ENCODE measurements at places on chromosomes 2 and 18.

- DNase-seq = no peak
These were observed 206.0 kb downstream of the NCK2 start for GRCh38 chr2:105950521-105951383.

DNA sequence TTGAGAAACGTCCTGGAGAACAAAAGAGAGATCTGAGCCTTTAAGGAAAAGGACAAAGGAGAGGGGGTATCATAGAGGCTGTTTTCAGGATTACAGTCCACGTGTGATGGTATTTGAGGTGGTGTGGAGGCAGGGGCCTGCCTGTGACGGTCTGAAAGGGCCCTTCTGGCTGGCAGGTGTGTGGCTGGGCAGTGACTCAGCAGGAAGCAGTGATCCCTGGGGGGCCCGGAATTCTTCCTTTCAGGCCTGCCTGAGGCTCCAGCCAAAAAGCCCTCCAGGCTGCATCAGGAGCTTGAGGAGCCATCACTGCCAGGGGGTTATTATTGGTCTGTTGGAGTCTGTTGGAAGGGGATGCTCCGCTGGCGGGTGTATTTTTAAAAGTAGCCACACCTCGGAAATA lies 97.2 kb upstream of the TMEM18 start:
- no peak for DNase-seq

DNA sequence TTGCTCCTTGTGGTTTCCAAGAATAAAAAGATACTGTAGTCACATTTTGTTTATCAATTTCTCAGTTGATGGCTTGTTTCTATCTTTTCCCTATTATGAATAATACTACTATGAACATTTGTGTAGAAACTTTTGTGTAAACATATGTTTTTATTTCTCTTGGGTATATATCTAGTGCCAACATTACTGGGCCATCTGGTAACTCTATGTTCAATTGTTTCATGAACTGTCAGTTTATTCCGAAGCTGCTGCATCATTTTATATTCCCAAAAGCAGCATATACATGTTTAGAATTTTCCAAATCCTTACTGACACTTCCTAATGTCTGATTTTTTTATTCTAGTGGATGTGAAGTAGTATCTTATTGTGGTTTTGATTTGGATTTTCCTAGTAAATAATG lies 737.6 kb upstream of the TMEFF2 start:
- DNase-seq = no peak

- no peak for DNase-seq
These were observed 22.5 kb upstream of the POLE4 start for GRCh38 chr2:74935975-74936391.

DNA sequence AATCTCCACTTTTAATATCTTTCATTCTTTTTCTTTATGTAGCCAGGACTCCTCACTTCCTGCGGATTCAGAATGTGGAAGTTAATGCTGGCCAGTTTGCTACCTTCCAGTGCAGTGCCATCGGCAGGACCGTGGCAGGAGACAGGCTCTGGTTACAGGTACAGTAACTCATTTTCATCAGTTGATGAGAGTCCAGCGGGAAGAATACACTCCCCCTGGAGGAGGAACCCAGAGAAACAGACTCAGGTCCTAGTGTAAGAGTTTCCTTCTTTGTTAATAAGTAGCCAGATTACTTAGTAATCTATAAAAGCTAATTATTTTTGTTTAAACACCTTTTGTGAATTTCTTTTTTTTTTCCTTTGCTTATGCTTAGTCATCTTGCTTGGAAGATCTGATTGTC lies 359.4 kb downstream of the PTPRM start:
- DNase-seq = peak; percentile 44

DNA sequence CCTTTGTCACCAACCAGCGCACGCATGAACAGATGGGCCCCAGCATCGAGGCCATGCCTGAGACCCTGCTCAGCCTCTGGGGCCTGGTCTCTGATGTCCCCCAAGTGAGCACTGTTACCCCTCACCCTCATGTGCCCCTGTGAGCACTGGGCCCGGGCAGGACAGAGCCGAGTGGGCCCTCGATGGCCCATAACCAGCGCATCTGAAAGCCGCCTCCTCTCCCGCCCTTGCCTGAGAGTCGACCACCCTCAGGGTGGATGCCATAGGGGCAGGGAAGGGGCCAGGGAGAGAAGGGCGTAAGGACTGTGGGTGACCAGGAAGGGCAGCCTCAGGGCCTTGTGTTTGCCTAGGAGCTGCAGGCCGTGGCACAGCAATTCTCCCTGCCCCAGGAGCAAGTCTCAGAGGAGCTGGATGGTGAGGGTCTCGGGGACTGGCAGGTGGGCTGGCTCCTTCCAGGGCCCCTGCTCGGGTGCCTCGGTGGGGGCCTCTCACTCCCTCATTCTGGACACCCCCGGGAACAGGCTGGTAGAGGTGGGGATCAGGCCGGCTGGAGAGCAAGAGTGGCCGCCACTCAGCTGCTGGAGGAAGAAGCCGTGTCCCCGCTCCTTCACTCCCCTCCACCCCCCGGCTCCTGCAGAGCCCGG lies 2.1 kb downstream of the PROM2 start:
- DNase-seq = no peak

DNA sequence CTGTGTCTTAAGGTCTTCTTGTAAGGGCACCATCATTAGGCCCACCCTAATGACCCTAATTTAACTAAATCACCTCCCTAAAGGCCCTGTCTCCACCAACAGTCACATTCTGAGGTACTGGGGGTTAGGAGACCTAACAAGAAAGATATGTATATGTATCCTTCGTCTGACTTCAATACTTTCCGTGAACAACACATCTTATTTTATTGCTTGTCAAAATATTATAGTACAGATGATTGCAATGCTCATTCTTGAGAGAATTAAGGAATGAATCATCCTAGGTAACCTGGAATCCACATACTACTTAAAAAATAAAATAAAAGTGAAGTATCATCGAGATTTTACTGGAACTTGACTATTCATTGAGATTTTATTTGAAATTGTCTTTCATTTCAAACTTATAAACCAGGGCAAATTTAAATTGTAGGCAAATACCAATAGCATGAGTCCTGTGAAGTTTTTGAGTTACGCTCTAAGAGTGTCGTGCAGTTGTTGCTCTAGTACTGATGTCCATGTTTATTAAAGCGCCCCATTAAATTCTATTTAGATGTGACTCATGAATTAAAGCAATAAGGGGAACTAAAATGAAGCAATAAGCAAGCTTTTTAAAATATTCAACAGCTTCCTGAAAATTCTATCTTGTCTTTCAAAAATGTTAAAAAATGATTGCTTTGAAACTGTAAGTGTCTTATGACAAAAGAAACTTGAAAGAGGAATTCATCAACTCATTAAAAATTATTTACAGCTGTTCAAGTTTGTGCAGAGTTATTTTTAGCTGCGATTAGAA lies 40.0 kb downstream of the CCDC102B start:
- no peak for DNase-seq

- no peak for DNase-seq
These were observed 84.9 kb downstream of the DGKD start for GRCh38 chr2:233439191-233439590.

GRCh38 chr2:165573534-165574461 lies 104.3 kb downstream of the CSRNP3 start:
- peak; percentile 29 for DNase-seq

DNA sequence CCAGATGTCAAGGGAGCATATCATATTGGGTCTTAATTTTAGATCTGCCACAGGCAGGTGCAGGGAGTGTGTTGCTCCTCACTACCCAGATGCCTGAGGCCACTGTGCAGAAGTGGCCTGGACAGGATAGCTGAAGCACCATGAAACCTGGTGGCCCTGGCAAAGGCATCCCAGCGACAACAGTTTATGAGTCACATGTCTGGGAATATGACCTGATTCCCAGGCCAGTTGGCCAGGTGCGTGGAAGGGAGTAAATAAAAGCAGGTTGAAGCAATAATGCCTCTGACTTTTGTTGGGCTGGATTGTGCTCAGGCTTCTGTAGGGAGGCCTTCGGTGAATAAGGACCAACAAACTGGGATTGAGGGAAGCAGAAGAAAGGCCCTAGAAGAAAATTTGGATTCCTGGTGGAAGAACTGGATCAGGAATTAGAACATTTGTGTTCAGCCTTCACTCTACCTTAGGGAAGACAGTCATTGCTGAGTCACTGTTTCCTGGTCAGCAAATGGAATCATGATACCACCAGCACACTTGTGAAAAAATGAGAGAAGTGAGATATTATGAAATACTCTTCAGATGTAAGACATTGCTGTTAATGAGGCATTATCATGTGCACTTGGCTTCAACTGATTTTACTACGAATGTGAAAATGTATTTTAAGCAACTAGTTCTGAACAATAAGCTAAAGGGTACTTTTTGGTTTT lies 78.4 kb upstream of the ZNF516 start:
- peak; percentile 15 for DNase-seq

- DNase-seq = no peak
These were observed 6.9 kb downstream of the ZNF24 start for GRCh38 chr18:35337286-35337685.

- DNase-seq = no peak
These were observed 562.4 kb downstream of the RNF144A start for GRCh38 chr2:7479603-7480002.

DNA sequence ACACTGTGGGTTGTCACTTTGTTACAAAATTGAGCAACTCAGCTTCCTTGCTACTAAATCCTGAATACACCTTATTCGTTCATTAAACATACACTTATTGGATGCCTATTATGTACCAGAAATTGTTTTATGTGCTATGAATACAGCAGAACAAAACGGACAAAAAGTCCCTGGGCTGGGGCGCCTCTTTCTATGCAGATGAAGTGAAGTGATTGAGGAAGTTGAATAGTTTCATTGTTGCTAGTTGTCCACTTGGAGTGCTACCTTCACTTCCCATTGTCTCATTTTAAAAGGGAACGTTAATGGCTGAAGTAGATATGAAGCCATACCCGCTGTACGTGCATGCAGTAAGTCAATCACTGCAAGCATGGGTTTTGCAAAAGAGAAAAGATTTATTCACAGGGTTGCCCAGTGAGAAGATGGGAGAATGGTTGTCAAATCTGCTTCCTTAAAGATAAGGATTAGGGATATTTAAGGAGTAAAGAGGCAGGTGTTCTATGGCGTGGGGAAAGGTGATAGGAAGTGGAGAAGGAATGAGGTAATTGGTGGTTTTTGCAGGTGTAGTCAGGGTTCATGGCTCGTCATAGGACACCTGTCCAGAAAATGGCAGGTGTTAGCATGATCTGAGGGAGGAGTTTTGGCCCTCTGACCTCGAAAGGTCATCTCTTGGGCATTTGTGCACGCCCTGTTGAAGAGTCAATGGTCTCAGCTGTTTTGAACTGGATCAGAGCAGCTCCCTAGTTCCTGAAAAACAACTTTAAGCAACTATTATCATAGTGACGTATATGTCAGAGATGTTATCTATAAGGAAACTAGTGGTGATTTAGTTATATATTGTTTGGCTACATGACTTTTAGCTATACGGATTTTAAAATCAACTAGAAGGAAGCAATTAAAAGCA lies 23.5 kb downstream of the TRPM8 start:
- no peak for DNase-seq

DNA sequence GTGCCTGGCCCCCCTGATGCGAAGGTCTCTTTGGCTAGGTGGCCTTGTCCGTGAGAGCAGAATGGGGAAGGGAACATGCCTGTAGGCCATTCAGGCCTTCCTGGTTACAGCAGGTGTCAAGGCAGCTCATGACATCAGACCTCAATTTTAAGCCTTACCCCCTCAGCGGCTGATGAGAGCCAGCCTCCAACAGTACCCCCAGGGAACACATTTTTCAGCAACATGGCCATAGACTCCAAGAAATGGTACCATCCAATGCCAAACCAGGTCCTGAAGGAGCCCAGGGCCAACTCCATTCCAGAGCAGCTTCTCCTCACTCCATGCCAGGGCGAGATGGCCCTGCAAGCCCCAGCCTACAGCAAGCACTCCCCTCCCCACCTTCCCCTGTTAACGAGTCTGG lies 199.2 kb downstream of the SMAD2 start:
- DNase-seq = no peak

DNA sequence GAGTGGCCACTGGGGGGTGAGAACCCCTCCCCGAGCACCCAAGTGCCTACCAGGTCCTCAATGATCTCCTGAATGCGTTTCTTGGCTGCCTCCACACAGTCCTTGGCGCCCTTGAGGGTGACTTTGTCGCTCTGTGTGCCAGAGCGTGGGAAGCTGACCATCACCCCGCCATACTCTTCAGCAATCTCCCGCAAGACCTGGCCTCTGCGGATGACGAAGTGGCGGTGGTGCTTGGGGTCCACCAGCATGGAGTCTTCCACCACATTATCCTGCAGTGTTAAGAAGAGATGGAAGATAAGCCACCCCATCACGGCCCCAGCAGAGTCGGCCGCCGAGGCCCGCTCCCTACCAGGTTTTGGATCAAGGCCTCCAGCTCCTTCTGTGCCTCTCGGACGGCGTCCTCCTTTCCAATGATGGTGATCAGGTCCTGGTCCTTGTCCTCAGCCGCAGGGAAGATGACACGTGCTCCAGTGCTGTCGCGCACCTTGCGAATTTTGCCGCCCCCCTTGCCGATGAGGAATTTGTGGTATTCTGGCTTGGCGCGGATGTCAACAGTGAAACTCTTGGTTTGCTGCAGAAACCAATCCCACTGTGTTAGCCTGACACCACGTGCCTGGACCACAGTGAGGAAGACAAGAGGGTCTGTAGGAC lies 51.2 kb downstream of the ANO7 start:
- no peak for DNase-seq

GRCh38 chr2:182666674-182667314 lies 49.3 kb upstream of the DNAJC10 start:
- peak; percentile 29 for DNase-seq

GRCh38 chr2:206108713-206109112 lies 22.7 kb upstream of the INO80D start:
- DNase-seq = no peak

DNA sequence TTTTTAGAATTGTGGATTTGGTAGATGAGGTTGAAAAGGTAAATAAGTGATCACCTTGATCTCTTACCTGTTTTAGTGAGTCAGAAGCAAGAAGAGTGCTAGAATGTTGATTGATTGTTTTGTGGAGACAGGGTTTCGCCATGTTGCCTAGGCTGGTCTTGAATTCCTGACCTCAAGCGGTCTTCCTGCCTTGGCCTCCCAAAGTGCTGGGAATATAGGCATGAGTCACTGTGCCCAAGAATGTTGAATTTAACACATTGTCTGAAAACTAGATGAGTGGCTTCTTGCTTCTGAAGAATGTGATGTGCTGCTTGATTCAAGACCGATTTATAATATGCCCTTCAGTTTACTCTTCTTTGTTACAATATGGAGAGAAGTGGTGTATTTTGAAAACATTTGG lies 121.3 kb downstream of the FMNL2 start:
- peak; percentile 25 for DNase-seq

DNA sequence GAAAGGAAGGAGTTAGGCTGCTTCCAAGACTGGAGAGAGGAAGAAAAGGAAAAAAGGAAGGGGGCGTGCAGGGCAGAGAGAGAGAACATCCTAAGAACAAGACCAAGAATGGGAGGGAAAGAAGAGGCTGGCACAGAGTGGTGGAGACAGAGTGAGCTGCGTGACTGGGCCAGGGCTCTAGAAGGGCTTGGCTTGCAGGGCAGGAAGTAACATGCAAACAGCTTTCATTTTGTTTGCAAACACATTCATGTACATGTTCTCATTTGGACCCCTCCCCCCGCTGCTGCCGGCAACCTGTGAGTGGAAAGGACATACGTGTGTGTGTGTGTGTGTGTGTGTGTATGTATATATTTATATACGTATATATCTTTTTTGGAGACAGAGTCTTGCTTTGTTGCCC lies 46.8 kb upstream of the DNMT3A start:
- DNase-seq = no peak

Measured in A549 (cell line).